NCI-H187 (cell line): ENCODE measurements at places on chromosomes 16 and 17.

- DNase-seq, result no peak
Measured at GRCh38 chr16:8892101-8892575, 10.0 kb downstream of the LITAFD start.

DNA sequence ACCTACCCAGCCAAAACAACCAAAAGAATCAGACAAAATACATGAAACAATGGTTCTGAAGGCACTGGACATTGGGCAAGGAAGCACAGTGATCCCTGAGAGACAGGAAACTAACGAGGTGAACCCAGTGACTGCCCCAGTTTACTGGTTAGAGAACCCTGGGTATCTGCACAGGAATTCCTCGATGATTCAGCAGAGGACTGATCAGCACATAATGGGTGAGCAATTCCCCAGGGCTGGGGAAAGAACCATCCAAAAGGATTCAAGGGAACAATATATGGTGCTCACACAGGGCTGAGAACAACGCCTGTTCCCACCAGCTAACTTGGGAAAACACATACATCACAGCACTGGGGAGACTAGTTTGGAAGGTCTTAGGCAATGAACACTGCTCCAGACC, 167.2 kb downstream of the PARN start:
- no peak for DNase-seq

GRCh38 chr17:36755586-36755985, 154.2 kb downstream of the MRM1 start:
- no peak for DNase-seq

DNA sequence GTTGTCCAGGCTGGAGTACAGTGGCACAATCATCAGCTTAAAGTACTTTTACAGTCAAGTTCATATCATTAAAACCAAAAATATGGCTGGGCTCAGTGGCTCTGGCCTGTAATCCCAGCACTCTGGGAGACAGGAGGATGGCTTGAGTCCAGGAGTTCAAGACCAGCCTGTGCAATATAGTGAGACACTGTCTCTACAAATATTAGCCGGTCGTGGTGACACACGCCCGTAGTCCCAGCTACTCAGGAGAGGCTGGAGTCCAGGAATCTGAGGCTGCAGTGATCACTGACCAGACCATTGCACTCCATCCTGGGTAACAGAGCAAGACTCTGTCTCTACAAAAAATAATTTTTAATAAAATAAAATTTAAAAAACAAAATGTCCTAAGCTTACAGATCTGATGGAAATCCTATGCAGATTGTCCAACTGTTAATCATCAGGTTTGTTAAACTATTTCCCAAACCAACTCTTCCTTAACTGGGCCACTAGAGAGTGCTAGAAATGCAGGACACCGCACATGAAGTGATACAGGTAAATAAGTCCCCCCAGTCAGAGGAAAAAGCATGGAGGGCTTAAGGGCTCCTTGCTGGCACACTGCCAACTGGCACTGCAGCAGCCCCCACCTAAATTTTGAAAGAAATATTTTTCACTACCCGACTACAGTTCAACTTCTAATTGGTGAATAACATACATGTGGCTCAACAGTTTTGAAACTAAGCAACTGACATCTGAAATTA, 2.8 kb downstream of the USP22 start:
- no peak for DNase-seq

GRCh38 chr17:46722662-46723285, 95.7 kb downstream of the WNT3 start:
- DNase-seq, result no peak

- DNase-seq, result no peak
Measured at GRCh38 chr17:6589266-6589946, 33.1 kb upstream of the PITPNM3 start.

DNA sequence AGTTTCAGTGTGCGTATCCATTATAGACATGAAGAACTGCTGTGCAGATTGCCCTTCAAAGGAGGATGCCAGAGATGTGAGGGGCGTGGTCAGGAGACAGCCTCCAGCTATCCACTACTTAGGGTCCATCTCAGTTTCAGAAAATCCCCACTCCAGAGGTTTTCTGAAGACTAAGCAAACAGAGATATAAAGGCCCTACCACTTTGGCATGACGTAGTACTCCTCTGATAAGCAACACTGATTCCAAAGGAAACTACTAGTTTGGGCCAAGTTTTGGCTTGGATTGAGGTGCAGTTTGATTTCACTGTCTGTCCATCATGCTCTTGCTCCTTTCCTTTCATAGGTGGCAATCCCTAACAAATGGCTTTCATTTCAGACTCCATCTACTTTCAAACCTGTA, 228.7 kb downstream of the CDH8 start:
- no peak for DNase-seq

- no peak for DNase-seq
Measured at GRCh38 chr17:51144266-51145022, 8.9 kb upstream of the NME1 start.

GRCh38 chr17:39132192-39132610, 19.2 kb downstream of the PLXDC1 start:
- DNase-seq, result no peak

DNA sequence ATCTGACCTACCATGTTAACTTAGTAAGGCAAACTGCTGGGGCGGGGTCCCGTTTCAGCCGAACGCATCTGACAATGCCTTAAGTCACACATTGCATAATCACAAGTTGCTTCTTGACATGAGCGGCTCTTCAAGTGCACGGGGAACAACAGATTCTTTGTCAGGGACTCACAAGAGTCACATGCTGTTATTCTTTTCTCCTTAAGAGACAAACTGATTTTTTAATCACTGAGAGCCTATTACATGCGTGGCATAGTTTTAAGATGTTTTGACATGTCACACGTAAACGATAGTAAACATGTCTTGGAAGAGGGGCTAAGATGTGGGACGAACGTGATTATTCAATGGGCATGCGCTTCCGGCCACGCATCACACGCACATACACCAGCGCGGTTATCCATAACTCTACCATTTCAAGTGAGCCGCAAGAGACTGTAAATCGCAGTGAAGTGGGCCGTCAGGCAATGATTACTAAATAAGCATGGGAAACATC, 63.4 kb downstream of the ADCY9 start:
- peak; percentile 82 for DNase-seq

- DNase-seq, result no peak
Measured at GRCh38 chr16:56777482-56777881, 47.6 kb downstream of the NUP93 start.

- DNase-seq, result no peak
Measured at GRCh38 chr16:12546918-12547607, 256.6 kb downstream of the CPPED1 start.

- peak; percentile 42 for DNase-seq
Measured at GRCh38 chr17:19728084-19728495, 11.7 kb upstream of the SLC47A2 start.

- no peak for DNase-seq
Measured at GRCh38 chr16:67278773-67279295, 498 bp upstream of the PLEKHG4 start.

GRCh38 chr16:27291106-27291505, 22.5 kb upstream of the NSMCE1 start:
- no peak for DNase-seq

GRCh38 chr16:58497935-58498334, 2.0 kb upstream of the NDRG4 start:
- DNase-seq, result no peak

- DNase-seq, result no peak
Measured at GRCh38 chr16:82300374-82300951, 130.4 kb upstream of the MPHOSPH6 start.

DNA sequence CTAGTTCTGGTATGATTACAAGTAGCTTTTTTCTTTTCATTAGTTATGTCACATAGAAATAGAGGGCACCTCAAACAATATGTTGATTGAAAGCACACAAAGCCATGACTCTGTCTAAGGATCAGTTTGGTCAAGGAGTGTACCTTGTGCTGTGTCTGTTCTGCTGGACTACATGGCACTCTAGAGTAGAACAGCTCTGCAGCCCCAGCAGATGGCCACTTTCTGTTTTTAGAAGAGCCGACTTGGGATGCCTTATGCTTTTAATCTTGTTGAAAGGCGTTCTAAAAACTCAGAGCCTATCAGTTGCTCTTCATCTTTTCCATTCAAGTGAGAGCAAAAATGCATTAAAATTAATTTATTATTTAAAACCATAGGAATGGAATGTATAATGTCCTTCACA, 49.3 kb upstream of the CA10 start:
- no peak for DNase-seq

GRCh38 chr16:56610017-56610608, 1.7 kb downstream of the MT2A start:
- no peak for DNase-seq

- no peak for DNase-seq
Measured at GRCh38 chr16:56108056-56108471, 83.2 kb upstream of the GNAO1 start.

- no peak for DNase-seq
Measured at GRCh38 chr16:9663588-9663987, 518.6 kb downstream of the GRIN2A start.

DNA sequence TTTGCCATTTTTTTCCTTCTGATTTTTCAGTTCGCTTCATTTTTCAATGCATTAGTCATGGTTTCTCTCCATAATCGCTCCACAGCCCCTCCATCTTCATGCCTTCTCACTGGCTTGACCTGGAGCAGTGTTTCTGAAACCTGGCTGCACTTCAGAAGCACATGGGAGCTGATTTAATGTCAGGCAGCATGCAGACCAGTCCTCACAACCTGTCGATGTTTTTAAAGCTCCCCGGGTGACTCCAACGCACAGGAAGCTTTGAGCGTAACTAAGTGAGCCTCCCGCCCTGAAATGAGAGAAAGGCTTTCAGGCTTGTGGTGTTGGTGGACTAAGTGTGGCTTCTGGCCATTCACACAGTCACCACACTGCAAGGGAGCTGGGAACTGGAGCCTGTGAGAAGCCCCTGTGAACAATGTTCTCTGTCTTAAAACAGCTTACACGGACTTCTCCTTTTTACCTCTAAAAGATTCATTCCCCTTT, 16.8 kb upstream of the DRG2 start:
- DNase-seq, result no peak

DNA sequence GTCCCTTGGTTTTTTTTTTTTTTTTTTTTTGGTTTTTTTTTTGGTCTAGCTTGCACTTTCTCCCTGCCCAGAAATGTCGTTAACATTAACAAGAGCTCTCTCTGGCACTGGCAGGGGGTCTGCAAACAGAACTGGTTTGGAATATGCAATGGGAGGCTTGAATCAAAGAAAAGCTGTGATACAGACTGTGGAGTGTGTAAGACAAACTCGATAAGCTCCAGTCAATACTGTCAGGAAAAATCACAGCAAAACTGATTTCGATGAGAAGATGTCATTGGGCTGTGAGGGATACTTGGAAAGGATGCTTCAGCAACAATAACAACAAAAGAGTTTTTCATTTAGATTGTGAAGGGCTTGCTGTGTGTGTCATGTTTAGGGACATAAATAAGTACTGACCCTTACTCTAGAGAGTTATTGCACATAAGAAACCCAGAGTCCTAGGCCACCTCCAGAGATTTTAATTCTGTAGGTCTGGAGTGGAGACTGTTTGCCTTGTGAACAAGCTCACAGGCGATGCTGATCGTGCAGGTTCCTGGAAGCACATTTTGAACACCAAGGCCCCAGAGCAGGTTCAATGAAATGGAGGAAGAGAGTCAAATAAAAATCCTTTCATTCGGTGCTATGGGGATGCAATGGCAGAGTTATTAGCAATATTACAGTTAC, 470.7 kb upstream of the RBFOX1 start:
- no peak for DNase-seq

GRCh38 chr17:69231521-69231920, 2.9 kb upstream of the ABCA10 start:
- DNase-seq, result no peak

DNA sequence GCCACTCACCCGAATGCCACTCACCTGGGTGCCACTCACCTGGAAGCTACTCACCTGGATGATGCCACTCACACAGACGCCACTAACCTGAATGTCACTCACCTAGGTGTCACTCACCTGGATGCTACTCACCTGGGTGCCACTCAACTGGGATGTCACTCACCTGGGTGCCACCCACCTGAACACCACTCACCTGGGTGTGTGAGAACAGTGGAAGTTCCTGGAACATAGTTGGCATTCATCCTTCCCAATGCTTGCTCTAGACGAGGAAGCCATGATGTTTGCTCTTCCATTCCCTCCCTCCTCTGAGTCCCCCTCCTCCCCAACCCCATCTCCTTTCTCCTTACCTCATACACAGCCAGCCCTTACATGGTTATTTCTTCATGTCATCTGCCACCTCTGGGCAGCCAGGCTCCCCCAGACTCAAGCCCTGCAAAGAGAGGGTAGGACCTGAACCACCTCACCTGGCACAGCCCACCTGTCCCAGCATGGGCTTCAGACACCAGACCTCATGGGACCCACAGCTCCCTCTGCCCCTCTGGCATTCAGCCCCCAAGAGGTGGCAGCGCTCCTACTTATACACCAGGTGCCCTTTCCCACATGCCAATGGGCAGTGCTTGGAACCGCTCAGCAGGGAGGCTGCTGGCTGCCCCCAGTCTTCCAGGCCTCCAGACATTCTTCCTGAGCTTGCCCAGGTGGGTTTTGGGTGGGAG, 171.8 kb upstream of the FOXF1 start:
- DNase-seq, result no peak

- DNase-seq, result no peak
Measured at GRCh38 chr16:75088216-75088615, 28.4 kb downstream of the LDHD start.

DNA sequence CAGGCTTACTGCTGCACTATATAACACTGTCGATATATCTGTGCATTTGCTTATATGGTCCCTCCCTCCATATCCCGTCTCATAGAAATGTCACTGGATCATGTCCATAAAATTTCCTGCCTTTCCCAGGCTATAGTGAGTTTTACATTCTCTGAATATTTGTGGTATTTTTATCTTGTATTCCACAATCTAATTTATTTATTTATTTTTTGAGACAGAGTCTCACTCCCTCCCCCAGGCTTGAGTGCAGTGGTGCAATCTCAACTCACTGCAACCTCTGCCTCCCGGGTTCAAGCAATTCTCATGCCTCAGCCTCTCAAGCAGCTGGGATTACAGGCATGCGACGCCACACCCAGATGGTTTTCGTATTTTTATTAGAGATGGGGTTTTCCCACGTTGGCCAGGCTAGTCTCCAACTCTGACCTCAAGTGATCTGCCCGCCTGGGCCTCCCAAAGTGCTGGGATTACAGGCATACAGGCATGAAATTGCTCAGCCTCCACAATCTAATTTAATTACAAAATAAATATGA, 12.9 kb downstream of the TRIM37 start:
- no peak for DNase-seq

DNA sequence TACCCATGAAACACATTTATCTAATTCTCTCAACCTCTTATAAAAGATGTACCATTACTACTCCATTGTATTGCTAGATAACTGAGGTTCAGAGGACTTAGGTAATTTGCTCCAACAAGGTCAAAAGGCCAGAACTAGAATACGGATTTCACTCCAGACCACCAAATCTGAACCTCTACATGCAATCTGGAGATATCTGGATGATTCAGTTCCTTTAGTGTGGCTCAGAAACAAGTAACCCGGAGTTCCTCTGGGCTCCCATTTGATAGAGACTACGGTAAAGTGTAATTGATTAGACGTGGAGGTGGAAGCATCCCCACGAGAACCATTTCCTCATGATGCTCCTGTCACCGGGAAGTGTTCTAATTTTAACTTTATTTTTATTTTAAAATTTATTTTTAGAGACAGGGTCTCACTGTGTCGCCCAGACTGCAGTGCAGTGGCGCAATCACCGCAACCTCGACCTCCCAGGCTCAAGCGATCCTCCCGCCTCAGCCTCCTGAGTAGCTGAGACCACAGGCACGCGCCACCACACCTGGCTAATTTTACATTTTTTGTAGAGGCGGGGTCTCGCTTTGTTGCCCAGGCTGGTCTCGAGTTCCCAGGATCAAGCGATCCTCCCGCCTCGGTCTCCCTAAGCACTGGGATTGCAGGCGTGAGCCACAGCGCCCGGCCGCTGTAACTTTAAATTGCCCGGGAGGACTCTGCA, 608 bp upstream of the COX10 start:
- DNase-seq, result no peak

GRCh38 chr17:19590912-19591551, 57.4 kb downstream of the SLC47A1 start:
- no peak for DNase-seq
